ENCODE measurements at places on chromosomes 2 and 18.

DNA sequence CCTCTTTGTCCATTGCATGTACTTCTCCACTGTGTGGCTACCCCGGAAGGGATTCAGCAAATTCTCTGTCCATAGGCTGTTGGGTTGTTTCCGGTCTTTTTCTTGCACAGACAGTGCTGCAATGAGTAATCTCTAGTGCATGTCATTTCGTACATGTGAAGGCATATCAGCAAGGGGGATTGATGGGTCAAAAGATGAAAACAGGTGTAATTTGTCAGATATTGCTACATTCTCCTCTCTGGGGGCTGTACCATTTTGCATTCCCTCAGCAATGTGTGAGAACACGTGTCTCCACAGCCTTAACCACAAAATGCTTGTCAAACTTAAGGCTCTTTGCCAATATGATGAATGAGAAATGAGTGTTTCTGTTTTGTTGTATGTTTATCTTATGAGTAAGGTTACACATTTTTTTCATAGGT lies 60.5 kb downstream of the KLHL29 start:
- DNase-seq: no peak

- DNase-seq: no peak
These were observed at the start of gene ARHGAP25 for GRCh38 chr2:68734688-68735525. Gene ARHGAP25 (plus strand): TSS chr2:68734811. CDS start chr2:68735200, 389 bp downstream.

GRCh38 chr2:222427646-222428301 lies 3.4 kb downstream of the SGPP2 start:
- DNase-seq: no peak

DNA sequence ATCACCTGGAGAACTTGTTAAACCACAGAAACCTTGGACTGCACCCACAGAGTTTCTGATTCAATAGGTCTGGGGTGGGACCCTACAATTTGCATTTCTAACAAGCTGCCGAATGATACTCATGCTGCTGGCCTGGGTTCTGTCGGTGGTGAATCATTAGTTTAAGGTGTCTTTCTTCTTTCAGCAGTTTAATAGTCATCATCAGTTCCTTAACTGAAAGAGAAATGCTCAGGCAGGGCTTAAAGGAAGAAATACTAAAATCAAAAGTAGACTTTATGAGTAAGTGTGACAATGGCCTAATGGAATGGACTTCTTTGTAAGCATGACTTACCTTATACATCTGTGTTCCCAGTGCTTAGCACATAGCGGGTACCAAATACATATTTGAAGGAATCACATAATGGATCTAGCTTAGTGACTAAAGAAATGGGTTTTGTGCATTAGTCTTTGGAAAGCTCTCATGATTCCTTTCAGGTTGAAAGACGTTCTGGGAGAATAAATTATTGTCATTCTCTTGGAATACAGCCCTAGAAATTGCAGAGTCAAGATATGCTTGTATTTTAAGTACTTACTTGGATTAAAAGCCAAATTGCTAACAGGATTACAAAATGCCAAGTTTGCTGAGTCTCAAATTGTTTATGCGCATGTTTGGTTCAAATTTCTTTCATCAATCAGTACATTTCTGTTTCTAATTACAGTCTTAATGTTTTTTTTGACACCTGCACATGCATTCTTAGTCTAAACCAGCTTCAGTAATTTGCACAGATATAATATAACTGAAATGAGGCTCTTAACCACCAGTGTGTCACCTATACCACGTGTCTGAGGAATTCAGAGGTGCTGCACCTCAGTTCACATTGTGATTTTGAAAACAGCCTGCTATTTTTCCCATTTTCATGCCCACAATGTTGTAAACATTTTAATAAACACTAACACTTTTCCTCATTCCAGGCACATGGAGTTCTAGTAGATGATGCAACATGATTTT lies 220.3 kb upstream of the NRP2 start:
- no peak for DNase-seq

GRCh38 chr2:237434866-237435311 lies 20.9 kb upstream of the COL6A3 start:
- DNase-seq: no peak

- DNase-seq: no peak
These were observed 115.3 kb upstream of the SCN7A start for GRCh38 chr2:166609183-166609959.

DNA sequence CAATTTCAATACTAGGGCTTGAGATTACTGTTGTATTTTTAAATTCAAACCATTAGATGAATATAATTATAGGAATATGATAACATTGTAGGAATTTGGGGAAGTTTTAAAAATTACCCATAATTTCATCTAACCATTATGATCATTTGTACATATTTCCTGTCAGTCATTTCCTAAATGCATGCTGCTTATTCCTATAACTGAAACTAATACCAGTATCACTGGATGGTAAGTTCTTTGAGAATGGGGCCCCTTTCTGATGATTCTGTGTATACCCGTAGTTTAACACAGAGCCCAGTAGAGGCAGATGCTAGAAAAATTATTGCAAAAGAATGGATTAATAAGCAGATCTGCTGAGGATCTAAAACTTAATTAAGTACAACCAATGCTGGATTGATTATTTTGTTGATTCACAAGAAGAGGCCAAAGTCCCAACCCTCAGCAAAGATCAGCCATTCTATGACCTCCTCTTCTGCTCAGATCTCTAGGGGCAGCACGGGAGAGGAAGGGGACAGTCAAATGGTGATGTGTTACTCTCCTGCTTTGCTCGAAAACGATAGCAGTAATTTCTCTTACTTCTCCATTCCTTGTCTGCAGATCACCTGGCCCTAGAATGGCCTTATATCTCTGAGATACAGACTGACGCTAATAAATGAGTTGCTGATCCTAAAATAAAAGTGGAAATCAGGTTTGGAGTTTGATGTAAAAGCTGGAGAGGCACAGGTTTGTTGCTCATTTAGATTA lies 69.5 kb upstream of the PELI1 start:
- DNase-seq: no peak

GRCh38 chr2:141316606-141317005 lies 814.2 kb downstream of the LRP1B start:
- no peak for DNase-seq

DNA sequence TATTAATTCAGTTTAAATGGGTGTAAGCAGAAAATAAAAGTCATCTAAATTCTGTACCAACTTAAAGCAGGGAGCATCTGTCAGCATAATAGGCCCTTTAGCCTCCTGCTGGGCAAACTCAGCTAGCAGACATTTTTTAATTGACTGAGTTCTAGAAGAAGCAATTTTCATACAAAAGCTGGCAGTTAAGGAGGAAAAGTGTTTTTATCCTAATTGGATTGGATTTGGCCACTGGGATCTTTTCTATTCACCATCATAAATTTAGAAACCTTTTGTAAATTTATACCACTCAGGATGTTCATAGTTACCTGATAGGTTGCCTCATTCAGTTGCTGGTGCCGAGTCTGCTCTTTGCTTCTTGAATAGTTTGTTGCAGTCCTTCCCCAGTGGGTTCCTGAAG lies 262.7 kb upstream of the FSIP2 start:
- DNase-seq: no peak

- DNase-seq: no peak
These were observed 239.0 kb downstream of the PHLPP1 start for GRCh38 chr18:62954366-62954765.

DNA sequence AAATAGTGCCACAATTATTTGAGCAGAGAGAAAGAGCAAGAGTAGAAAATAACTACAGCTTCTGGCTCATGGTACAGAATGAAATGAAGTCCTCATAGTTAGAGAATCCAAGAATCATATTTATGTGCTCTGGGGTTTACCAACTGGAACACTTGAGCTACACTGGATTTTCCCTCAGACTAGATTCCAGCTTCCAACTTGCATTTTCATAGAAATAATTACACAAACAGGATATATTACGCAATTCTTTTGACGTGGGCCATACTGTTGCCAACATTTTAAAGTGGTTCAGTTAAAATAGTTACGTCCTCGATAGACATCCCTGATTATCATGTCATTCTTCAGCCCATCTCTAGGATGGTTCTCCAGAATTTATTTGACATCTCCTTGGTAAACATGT lies 129.2 kb downstream of the ETAA1 start:
- DNase-seq: no peak

DNA sequence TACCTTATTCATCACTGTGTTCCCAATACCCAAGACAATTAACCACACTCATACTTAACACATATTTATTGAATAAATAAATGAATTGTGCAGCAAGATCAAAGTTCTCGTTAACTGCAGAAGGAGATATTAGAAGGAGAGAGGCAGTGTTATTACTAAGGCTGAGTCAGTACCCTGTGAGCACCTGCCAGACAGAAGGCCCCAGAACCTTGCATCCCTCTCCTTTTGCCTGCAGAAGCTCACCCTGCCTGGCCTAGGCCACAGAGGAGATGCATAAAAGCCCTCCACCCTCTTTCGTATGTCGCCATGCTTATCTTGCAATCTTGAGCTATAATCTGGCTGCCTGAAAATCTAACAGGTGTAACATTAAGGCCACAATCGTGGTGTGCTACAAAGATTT lies 20.5 kb upstream of the RNF149 start:
- DNase-seq: no peak

GRCh38 chr2:11904029-11904428 lies 157.6 kb downstream of the LPIN1 start:
- no peak for DNase-seq

DNA sequence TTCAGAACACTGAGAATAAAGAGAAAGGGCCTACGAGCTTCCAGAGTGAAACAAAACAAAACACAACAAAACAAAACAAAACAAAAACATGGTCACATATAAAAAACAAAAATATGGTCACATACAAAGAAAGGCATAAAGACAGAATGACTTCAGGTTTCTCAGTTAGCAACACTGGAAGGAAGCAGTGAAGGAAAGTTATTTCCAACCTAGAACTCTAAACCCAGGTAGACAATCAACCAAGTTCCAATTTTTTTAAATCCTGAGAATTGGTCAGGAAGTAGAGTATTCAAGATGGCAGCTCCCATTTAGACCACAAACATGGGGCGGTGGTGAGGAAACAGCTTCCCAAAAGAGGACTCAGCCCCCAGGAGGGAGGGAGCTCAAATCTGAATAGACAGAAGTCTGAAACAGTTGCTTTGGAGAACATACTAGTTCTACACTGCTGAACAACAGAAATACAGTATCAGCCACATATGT lies 9.1 kb downstream of the DRC1 start:
- DNase-seq: no peak

DNA sequence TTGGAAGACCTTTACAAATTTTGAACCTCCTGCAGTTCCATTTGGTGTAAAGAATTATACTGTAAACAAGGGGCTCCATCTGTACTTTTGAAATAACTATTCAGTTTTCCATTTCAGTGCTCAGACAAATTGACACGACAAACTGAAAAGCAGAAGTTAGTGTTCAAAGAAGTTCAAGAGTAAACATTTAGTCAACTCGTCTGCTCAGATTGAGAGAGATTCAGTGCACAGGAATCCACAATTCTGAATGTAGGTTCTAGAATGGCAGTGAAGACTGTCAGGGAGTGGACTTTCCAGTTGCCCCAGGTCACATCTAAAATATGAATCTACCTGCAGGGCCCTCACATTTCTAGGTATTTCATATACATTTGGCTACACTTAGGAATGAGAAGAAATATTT lies 322.3 kb upstream of the TCF4 start:
- no peak for DNase-seq

- DNase-seq: no peak
These were observed 16.0 kb downstream of the RAMP1 start for GRCh38 chr2:237875256-237876060.

- DNase-seq: peak; percentile 27
These were observed 926 bp downstream of the NDUFV2 start for GRCh38 chr18:9103376-9103873.

GRCh38 chr2:239240414-239240881 lies 160.4 kb downstream of the HDAC4 start:
- no peak for DNase-seq

GRCh38 chr2:193891023-193891422 lies 1696.3 kb upstream of the TMEFF2 start:
- no peak for DNase-seq

- DNase-seq: no peak
These were observed 47.8 kb downstream of the TMEM163 start for GRCh38 chr2:134670955-134671354.

DNA sequence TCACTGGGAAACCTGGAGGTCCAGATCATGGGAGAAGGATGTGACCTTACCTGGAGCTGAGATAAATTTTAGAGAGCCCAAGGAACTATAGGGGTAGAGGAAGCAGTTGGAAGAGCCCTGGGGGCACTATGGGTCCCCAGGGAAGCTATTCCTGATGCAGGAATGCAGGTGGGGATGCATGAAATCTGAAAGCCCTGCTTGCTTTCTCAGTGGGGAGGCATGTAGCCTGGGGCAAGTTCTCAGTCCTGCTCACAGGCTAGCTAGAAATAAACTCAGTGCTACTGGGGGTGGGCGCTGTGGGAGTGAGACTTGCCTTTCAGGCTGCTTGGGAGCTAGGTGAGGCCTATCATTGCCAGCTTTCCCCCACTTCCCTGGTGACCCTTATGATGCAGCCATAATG lies 499.7 kb downstream of the PTH2R start:
- no peak for DNase-seq

DNA sequence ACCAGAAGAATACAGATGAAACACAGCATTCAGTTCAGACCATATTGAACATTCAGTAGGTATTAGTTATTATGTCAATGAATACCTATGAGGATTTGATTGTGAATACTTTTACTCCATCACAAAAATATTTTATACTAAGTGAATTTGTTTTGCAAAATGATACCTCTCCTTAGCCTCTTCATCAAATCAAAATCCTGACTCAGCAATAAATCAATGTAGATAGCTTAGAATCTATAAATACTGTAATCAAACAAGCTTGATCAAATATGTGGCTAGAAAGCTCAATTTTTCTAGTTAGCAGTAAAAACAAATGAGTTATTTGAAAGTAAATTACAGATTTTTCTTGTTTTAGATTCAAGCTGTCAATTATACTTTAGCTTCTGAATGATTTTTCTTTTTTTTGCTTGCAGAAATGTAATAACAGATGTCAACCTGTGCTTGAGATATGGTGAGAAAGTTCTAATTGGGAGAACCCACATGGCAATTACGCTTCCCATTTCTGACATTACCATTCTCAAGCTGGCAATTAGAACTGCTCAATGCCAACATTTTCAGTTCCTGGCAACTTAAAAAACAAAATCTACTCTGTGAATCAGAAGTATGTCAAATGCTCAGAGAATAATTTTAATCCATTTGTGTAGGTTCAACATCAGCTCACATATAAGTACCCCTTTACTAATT lies 109.6 kb downstream of the PRELID3A start:
- DNase-seq: no peak
